ENCODE measurements at places on chromosomes 2 and 18.

GRCh38 chr2:6025391-6025790 is 333.2 kb downstream of the SOX11 start:
- no peak for DNase-seq

DNA sequence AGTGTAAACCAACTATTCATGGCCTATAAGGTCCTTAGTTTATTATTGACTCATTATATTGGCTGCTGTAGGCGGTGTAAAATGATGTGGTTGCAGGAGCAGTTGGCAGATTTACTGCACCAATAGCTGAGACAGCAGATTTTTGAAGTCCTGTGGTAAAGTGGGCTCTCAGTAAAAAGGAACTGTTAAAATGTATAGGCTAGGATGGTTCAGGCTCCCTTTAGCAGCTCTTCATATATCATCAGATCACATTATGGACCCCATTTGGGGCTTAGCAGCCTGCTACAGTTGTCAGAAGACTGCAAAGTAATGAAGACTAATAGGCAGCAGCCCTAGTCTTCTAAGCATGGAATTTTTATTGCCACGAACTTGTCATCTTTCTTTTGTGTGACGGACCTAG is 27.8 kb downstream of the MTX2 start:
- no peak for DNase-seq

DNA sequence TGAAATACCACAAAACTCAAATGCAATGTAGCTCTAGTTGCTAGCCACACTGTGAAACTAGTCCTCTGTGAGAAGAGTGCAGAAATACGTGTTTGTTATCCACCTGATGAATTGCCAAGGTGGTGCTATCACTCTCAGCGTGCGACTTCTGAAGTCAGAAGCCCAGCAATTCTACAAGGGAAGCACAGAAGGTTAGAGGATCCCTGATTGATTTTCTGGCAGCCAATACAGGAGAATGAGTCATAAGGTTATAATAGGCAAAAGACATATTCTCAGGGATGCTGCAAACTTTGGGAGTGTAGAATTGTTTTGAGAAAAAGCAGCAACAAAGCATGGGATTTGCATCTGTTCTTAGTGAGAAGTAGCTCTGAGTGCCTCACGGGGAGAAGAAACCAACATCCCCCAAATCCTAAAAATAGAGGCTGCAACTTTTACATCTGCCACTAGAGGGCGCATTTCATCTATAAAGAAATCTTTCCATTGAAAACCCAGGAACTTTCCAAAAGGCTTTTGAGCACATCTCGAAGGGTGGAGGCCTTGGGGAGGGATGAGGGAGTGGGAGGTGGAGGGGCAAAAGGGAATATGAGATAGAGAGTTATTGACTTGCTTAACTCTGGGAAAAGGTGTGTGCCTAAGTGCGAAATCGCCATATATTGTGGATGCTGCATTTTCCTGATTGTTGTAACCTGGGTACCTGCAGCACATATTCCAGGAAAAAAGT is 78.0 kb downstream of the TMEM182 start:
- no peak for DNase-seq

DNA sequence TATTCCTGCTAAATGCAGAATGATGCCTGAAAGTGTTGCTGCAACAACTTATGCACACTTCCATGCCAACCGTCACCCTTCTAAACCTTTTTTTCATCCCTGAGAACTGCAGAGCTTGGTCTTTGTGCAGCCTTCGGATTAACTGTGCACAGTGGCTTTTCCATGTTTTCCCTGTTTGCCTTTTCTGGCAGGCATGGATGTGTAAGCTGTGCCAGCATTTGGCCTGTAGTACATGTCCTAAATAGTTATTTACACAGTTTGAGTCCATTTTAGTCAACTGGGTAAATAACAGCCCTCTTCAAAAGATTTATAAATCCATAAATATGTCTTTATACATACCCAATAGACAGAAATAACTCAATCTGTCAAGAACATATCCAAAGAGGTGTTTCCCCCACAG is 31.5 kb downstream of the MEIS1 start:
- no peak for DNase-seq
